ENCODE measurements at places on chromosomes 2 and 18. TPM values are rescaled to one million over a fixed set of nuclear protein-coding genes. Genes with fewer than 3 reads are reported as not detected.

CD207 gene
- total RNA-seq: 57.6 TPM

PRSS56 gene
- not detected for total RNA-seq

KCNG2 gene
- not detected for total RNA-seq

BCL11A gene
- total RNA-seq: 76.3 TPM

GRCh38 chr2:189899101-189899500 lies 114.9 kb downstream of the PMS1 start:
- no peak for DNase-seq

GRCh38 chr2:26423750-26424149 lies 22.0 kb downstream of the DRC1 start:
- DNase-seq: no peak

- no peak for DNase-seq
Measured at GRCh38 chr2:39338502-39338901, 94.7 kb upstream of the CDKL4 start.

DNA sequence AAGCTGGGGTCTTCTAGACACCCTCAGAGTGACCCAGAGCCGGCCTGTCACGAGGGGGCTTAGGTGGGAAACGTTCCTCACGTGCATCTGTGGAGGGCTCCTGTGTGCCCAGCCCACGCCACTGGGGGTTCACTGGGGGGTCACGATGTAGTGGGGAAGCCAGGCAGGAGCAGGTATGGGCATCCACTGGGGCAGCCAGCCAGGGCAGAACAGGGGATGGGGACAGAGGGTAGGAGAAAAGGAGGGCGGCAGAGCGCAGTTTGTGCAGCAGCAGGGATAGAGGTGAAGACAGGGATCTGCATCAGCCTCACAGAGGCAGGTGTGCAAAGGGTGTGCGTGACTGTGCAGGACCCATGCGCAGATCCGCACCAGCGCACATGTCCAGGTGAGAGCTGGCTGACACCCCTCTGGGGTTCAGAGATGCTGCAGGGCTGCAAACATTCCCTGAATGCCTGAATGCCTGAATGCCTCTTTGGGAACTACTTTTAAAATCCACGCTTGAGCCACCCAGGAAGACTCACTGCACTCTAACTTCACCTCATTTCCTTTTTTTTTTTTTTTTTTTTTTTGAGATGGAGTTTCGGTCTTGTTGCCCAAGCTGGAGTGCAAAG lies 10.0 kb downstream of the PNKD start:
- no peak for DNase-seq

DNA sequence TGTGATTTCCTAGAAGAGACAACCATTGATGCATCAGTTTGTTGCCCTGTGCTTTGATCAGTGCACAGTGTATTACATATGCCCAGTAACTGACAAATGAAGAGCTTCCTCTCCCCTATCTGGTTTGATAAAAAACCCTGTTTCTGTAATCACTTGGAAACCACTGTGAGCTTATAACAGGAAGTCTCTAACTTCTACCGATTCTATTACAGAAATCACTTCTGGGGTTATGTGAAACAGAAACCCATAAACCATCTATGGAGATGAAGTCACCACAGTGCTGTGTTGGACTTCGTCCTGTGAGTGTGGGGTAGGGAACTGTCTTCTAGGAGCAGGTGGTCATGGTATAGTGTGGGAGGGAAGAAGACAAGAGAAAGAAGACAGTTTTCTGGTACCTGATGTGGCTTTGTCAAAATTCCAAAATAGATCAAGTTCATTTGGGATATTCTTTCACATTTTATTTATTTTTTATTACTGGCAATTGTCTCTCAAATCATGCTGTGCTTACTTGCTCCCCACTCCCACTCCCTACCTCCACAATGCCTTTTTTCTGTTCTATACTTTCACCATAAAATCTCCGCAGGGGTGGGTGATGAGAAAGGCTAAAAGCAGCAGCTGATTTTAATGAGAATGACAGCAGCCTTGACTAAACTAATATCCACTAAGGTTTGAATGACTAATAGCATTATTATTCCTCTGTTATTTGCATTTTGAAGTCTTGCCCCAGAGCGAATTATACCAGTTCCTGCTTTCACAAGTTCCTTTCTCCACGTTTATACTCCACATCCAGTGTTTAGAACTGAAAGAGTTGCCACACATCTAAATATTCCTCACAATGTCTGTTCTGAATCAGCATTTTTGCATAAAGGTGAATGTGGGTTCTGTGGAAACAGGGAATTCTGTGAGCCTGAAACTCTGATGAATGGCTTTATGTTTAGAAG lies 41.7 kb upstream of the RND3 start:
- no peak for DNase-seq

GRCh38 chr2:240893363-240893844 lies 2.6 kb downstream of the MAB21L4 start:
- no peak for DNase-seq

GRCh38 chr2:199797431-199798403 lies 53.3 kb downstream of the FTCDNL1 start:
- DNase-seq: no peak

DNA sequence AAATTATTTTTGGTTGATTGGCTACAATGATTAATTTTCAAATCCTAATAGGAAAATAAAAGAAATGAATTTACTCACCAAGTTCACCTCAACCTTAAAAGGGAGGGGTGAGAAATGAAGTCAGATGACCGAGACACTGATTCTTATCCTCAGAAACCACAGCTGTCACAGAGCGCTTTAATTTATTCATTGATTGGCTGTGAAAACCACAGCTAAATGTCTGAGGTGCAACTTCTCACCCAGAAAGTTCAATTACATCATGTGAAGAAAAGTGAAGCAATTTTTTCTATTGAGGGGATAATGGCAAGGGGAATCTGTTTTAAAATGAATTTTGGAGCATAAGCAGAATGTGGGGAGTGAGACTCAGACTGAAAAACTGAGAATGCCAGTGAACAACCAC lies 128.4 kb downstream of the RNF152 start:
- no peak for DNase-seq

GRCh38 chr2:204177251-204177976 lies 240.9 kb downstream of the ICOS start:
- no peak for DNase-seq

DNA sequence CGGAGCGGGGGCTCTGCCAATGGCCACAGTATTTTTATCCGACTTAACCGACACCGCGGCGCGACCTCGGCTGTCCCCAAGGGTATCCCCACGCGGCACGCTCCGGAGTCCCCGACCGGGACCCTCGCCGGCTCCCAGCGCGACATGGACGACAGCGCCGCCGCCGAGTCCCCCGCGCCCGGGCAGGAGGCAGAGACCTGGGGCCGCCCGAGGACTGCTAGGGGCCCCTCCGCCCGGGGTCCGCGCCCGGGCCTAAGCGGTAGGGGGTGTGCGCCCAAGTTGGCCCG lies 468 bp downstream of the UXS1 start:
- peak; percentile 72 for DNase-seq

GRCh38 chr18:48202006-48202348 lies 207.2 kb downstream of the ZBTB7C start:
- peak; percentile 52 for DNase-seq
